ENCODE measurements at places on chromosomes 1 and 21.

DNA sequence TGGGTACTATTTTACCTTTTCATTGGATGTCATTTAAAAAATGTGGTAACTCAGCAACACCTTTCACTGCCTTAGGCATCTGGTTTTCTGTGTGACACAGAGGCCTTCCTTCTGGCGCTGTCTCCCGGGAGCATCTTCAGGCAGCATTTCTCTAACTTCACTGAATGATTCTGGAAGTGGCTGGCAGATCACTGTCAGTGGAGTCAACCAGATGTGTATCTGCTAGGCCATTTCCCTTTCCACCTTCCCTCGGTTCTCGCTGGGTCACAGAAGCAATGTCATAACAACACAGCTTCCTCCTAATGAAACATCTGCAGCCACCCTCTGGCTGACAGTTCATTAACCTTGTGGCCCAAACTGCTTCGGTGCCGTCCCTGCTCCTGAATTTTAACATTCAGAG, 137.8 kb downstream of the KIF26B start:
- DNase-seq: no peak

GRCh38 chr1:15386164-15386749, 23.4 kb upstream of the EFHD2 start:
- no peak for DNase-seq

DNA sequence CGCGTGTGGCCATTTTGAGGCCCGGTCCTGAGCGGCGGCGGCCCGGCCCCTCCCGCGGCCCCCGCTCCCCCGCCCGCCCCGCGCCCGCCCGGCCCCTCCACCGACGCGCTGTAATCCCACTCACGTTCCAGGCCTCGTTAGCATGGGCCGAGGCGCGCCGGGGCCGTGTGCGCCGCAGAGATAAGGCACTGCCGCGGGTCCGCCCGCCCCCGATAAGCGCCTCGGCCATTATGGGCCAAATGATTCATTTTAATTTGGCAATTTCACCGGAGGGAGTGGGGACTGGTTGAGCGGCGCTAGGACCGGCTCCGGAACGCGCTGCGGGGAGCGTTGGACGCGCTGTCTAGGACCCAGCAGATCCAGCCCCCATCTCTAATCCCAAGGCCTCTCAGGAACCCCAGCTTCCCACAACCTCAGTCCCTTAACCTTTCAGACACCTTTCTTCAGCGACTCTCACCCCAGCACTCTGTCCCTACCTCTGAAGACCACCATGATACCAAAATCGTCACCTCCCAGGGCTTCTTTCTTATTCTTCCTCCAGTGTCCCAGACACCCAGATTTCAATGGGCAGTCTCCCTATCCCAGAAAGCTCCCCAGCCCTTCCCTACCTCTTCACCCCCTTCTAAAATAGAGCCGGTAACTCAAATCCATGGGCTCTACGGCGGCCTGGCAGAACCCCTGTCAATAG, at the start of gene TAL1:
Gene TAL1, minus strand, starts transcription at position 39 of the 688 bp plus-strand sequence. CDS start 6,337 bp downstream, outside the sequence.
- no peak for DNase-seq

- DNase-seq: no peak
Measured at GRCh38 chr1:54962612-54963395, 17.6 kb upstream of the TMEM61 start.

GRCh38 chr1:29122682-29123052, 1.0 kb downstream of the TMEM200B start:
- peak; percentile 49 for DNase-seq

- no peak for DNase-seq
Measured at GRCh38 chr21:30962013-30962412, 76.3 kb downstream of the KRTAP19-8 start.

DNA sequence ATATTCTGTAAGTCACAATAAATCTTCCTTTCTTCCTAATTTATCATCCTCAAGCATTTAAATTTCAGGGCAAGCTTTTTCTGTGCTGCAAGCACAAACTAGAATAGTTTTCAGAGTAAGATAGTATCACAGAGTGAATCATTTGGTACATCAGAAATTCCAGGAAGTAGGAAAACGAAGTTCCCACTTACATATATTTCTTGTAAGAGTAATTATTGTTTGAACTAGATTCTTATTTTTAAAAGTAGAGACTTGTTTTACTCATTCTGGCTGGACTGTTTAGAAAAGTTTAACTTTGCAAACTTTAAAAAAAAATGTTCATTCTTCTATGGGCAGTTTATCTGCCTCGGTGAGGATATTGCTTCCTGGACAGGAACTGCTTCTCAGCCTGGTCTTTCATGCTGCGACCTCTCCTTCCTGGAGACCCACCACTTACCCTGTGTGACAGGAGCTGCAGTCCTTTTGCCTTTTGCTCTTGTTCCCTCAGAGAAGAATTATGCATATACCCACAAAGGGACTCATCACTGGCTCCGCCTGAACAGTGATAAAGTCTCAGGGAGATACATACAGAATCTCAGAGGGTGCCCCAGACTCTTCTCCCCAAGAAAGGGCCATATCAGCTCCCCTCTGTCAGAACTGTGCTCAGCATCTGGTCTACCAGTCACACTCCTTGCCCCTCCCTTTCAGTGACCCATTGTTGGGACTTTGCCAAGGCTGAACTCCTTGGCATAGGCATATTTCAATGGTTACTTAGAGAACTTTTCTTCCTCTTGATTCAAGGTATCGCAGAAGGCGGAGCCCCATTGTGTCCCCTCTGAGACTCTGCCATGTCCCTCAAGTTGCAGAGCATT, 102.7 kb upstream of the CD55 start:
- DNase-seq: no peak

GRCh38 chr1:154425172-154425571, 20.0 kb downstream of the IL6R start:
- DNase-seq: no peak

GRCh38 chr1:172934417-172934762, 116.4 kb downstream of the TNFSF18 start:
- no peak for DNase-seq

DNA sequence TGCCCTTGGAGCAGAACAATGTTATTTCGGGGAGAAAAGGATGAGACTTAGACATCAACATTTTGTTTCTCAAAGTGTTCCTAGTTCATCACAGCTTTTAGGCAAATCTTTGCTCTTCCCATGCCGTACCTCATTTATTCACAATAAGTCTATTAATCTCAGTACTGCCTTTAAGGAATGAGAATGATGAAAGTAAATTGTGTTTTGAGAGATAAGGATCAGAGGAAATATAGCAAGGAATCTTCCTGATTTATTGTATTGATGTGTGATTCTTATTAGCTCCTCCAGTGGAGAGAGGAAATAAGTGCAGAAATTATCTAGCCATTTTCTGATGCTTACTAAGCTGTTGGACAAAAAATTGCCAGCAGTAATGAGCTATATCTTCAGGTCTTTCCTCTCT, 2.0 kb downstream of the POLR3C start:
- DNase-seq: no peak

DNA sequence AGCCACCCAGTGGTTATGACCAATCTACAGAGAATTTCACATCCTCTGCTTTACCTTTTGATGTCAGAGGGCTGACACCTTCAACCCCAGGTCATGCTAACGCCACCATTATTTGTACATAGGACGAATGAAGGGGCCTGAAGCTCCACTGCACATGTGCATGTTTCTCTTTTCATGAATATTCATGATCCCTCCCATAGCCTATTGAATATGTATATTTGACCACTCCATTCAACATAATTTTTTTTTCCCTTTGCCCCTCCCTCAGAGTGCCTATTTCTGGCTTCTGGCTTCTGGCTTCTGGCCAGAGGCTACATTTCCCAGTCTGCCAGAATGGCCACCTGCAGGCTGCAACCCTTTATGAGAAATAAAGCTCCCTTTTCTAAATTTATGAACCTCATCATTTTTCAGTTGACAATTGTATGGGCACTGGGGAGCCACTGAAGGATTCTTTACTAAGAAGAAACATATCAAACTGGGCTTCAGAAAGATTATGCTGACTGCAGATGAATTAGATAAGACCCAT, 406.7 kb downstream of the SIPA1L2 start:
- DNase-seq: no peak

DNA sequence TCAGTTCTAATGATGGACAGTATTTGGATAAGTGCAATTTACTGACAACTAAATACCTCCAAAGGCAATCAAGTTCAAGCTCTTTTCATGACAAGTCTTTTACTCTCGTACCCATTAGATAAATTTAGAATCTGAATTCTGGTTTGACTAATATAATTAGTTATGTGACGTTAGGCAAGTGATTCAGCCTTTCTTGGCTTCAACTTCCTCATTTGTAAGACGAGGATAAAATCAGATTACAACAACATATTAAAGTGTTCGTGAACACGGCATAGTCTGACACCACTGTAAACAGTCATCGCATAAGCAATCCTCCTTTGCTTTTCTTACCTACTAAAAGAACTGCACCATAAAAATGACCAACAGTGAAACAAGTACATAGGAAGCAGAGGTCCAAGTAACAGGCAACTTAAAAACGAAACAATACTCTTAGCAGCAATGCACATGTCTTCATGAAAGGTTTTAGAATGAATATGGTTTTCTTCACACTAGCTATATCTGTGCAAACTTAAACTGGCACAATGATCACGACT, 25.7 kb downstream of the COA6 start:
- no peak for DNase-seq

- no peak for DNase-seq
Measured at GRCh38 chr1:111140680-111140967, 601 bp downstream of the CEPT1 start.

DNA sequence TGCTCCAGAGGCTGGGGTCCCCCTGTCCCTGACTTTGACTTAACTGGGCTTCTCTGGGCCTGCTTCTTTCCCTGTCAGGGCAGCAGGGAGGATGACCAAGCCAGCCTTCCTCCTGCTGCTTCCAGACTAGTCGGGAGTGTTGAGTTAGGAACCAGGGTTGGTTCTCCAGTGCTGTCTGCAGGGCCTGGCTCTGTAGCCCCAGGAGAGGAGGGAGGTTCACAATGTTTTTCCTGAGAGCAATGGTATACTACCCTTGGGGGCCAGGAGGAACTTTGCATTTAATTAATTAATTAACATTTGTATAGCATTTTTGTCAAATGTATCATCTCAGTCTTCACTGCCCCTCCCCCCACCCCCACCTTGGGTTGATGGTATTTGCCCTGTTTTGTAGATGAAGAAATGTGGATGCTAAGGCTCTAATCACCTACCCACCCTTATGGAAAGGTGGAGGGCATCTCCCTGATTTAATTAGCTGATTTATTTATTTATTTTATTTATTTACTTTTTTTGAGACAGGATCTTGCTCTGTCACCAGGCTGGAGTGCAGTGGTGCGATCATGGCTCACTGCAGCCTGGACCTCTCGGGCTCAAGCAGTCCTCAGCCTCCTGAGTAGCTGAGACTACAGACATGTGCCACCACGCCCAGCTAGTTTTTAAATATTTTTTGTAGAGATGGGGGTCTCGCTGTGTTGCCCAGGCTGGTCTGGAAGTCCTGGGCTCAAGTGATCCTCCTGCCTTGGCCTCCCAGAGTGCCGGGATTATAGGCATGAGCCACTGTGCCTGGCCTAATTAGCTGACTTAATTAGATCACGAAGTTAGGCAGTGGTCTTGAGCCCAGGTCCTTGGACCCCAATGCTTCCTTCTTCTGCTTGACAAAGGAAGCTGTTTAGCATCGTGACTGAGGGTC, 6.6 kb downstream of the H6PD start:
- DNase-seq: no peak

DNA sequence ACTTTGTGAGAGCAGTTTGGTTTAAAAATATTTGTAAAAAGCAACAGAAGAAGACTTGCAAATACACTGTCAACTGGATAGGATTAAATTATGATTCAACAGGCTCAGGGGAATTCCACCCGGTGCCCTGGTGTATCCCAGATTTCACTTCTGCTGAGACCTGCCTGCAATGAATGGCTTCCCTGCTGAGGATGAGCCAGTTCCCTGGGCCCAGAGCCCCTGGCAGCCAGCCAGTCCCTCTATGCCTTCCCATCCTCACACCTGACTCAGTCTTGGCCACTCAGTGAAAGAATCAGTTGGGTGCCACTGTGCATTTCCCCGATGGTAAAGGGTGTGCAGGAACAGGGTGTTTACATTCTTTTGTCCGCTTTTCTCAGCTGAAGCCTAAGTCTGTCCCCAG, 64.4 kb downstream of the KCTD3 start:
- peak; percentile 6 for DNase-seq

- DNase-seq: no peak
Measured at GRCh38 chr1:85322655-85323054, 46.2 kb upstream of the BCL10 start.

GRCh38 chr1:222375701-222376100, 172.2 kb downstream of the HHIPL2 start:
- DNase-seq: no peak

GRCh38 chr1:227914801-227915563, 32.8 kb downstream of the WNT9A start:
- DNase-seq: no peak

GRCh38 chr1:2606881-2607621, 20.5 kb downstream of the PRXL2B start:
- no peak for DNase-seq

GRCh38 chr1:170164103-170164763, 18.5 kb downstream of the NTMT2 start:
- no peak for DNase-seq

GRCh38 chr1:40308036-40308727, 8.9 kb downstream of the COL9A2 start:
- DNase-seq: no peak

DNA sequence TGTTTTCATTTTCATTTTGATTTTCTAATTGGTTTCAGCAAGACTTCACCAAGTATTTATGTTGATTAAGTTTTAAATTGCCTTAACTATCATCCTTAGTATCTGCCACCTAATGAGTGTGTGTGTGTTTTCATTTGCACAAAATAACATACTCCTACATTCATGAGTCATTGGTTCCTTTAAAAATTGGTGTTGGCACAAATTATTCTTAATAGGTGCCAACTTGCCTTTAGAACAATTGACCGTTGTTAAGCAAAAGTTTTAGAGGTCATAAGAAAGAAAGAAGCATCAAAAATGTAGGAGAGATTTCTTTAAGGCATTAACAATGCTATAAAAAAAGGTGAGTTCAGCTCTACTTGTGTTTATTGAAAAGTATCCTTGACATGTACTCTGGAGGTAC, 77.5 kb downstream of the FNBP1L start:
- DNase-seq: no peak

DNA sequence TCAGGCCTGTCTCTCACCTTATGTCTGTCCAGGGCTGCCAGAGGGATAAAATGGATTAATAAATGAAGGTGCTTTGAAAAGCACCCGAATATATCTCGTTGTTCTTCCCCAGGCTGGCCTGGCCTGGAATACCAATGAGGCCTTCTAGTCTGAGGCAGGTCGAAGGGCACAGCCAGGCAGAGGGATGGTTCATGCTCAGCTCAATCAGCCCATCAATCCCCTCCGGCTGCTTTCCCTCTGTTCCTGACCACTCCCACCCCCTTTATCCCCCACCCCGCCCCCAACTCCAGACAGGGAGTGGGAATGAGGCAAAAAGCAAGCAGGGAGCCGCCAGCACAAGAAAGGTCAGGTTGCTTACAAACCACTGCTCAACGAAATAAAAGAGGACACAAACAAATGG, 40.0 kb upstream of the PRELP start:
- no peak for DNase-seq
